ENCODE measurements at places on chromosomes 6 and 20.
A peak's percentile ranks its signal among the peaks of the same experiment; 100 is the strongest.

DNA sequence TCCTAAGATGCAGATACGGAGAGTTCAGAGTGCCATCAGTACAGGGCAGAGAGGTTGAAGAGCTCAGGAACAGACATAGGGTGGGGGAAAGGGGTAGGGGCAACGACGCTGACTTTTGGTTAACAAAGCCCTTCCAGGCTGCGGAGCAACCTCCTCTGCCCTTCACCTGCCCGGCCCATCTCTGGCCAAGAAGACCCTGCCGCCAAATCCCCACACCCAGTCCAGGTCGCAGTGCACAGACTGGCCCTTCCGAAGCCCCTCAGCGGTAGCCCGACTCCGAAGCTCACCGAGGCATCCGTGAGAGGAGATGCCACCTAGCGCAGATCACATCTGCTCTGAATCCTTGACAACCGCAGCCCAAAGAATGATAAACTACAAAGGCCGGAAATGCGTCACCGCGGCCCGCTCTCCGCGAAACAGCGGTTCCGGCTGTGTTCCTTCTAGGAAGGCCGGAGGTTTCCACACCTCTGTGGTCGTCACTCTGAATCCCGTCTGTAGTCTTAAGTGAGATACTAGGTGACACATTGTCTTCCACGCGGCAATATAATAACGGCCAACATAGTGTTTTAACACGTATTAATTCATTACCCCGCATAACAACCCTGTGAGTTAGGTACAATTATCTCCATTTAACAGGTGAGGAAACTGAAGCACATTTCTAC is at the start of gene ZSCAN23:
Gene ZSCAN23, minus strand, starts transcription at position 380 of the 662 bp plus-strand sequence. CDS start 7,225 bp downstream, outside the sequence.
- DNase-seq, result peak; percentile 86

DNA sequence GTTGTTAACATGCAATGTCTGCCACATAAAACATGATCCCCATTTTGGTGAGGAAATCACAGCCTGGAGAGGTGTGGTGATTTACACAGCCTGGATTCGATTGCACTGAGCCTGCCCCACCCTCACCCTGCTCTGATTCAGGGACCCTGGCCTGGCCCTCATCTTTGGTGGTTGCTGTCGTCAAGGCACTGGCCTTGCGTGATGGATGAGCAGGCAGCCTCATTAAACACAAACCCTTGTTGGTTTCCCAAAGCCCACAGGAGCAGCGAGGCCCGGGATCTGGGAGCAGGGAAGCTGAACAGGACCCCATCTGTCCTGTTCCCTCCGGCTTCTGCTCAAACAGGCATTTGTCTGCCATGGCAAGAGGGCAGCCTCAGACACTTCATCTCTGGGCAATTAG is 70.8 kb downstream of the CHMP4B start:
- DNase-seq, result no peak

DNA sequence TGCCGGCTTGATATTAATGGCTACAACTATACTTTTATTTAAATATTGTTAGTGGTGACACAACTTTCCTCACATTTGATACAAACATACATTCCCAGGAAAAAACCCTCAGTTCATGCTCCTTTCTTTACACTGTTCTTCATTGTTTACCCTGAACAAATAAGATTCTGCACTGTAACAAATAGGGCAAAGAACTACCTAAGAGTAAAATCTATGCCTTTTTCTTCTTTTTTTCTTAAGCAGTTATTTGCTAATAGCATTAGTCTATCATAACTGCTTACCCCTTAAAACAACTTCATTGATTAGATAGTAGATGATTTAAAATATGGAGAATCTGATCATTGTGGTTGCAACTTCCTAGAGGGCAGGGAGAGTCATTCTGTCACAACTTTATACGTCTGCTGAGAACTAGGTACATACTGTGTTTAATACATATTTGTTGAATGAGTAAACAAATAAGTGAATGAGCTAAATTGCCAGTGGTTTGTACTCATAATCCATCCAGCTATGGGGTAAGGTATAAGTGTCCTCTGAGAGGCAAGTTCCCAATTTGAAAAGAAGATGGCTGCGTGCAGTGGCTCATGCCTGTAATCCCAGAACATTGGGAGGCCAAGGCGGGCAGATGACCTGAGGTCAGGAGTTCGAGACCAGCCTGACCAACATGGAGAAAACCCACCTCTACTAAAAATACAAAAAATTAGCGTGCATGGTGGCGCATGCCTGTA is 161.0 kb downstream of the CDK19 start:
- DNase-seq, result no peak

GRCh38 chr6:8844968-8845367 is 409.6 kb upstream of the SLC35B3 start:
- no peak for DNase-seq

DNA sequence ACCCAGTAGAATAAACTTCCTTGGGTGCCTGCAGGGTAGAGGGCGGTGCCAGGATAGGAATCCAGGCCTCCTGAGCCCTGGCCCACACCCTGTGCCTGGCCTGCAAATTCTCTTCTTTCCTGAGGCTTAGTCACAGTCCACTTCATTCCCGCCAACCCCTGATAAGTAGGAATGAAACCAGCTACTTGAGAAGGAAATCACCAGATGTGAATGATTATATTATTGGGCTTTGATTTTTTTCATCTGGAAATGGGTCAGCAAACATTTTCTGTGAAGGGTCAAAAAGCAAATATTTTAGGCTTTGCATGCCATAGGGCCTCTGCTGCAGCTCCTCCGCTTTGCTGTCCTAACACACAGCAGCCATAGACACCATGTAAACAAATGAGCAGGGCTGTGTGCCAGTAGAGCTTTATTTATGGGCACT is 50.2 kb downstream of the STK35 start:
- DNase-seq, result no peak

GRCh38 chr6:111464184-111464583 is 18.8 kb downstream of the REV3L start:
- DNase-seq, result no peak

DNA sequence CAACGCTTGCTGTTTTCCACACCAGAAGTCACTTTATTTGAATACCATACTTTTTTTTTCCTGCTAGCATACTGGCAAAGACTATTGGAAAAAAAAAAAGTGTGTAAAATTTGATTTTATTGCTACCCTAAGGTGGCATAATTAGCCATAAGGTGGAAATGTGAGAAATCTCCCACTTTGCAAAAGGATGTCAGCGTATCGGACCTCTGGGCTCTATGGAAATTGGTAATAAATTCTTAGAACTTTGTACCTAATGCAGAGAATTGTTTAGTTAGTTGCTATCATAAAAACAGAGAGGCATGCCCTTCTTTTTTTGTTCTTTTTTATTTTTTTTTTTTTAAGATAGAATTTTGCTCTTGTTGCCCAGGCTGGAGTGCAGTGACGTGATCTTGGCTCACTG is 63.7 kb upstream of the GMDS start:
- DNase-seq, result no peak

GRCh38 chr6:5422321-5422915 is 161.1 kb downstream of the FARS2 start:
- no peak for DNase-seq

DNA sequence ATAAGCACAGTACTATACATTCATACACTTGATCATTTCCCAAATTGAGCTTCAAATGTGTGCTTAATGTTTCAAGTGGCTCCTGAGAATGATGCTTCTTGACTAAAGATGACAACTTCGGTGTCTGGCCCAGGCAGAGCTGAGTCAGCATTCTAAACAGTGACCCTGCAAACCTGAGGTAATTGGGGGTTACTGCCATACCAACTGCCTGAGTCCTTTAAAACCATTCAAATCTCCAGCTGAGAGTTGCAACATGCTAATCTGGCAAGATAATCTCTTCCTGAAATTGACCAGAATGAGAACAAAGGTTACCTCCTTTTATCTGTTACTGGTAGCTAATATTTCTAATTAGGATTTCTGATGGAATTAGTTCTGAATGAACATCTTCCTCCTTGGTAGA is 8.2 kb downstream of the BACH2 start:
- DNase-seq, result no peak

- peak; percentile 56 for DNase-seq
These were observed 35.4 kb downstream of the PIM1 start for GRCh38 chr6:37205175-37205996.

All from activated T-cell treated with anti-CD3 and anti-CD28 coated beads, Interleukin-2, amount 50 U/mL, for 24 hours (primary cell).